ENCODE measurements at places on chromosomes 13 and 19.

DNA sequence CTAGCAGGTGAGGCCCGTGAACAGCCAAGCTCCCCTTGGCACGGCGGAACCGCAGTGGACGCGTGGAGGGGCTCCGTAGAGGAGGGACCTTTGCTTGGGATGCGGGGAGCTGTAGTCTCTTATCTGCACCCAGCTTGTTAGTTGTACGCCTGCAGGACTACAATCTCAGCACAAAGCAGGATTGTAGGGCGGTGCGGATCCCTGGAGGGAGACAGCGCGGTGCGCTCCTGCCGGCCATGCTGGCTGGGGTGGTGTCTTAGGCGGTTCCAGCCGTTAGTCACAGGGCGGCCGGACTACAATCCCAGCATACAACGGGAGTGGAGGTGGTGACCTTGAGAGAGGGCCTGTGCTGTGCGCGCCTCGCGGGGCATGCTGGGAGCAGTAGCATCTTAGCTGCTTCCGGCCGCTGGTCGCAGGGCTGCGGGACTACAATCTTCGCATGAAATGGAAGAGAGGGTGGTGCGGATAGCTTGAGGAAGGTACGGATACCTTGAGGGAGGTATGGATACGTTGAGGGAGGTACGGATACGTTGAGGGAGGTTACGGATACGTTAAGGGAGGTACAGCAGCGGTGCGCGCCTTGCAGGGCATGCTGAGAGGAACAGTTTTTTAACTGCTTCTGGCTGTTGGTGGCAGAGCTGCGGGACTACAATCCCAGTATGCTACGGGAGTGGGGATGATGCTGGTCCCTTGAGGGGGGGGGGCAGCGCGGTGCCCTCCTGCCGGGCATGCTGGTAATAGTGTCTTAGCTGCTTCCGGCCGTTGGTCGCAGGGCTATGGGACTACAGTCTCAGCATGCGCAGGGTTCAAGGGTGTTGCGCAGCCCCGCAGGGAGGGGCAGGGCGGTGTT lies 1419.1 kb downstream of the UQCRFS1 start:
- DNase-seq, result peak; percentile 97

DNA sequence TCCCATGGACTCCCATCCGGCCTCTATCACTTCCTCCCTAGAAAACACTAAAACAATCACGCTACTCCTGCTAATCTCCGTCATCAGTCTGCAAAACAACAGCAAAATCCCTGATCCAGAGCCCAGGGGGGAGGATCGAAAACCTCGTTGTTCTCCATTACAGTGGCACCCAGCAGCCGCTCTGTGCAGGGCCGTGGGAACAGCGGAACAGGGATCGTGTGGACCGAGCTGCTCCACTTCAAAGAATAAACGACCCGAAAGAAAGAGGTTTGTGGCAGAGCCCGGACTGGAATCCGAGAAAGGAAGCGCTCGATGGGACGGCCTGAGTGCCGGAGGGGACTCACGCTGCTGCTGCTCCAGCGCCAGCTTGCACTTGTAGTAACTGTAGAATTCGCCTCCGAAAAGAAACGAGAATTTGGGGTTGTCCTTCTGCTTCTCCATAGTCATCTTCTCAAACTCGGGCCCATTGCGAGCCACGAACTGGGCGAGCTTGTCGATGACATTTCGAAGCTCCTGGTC lies 652 bp downstream of the CHERP start:
- no peak for DNase-seq

DNA sequence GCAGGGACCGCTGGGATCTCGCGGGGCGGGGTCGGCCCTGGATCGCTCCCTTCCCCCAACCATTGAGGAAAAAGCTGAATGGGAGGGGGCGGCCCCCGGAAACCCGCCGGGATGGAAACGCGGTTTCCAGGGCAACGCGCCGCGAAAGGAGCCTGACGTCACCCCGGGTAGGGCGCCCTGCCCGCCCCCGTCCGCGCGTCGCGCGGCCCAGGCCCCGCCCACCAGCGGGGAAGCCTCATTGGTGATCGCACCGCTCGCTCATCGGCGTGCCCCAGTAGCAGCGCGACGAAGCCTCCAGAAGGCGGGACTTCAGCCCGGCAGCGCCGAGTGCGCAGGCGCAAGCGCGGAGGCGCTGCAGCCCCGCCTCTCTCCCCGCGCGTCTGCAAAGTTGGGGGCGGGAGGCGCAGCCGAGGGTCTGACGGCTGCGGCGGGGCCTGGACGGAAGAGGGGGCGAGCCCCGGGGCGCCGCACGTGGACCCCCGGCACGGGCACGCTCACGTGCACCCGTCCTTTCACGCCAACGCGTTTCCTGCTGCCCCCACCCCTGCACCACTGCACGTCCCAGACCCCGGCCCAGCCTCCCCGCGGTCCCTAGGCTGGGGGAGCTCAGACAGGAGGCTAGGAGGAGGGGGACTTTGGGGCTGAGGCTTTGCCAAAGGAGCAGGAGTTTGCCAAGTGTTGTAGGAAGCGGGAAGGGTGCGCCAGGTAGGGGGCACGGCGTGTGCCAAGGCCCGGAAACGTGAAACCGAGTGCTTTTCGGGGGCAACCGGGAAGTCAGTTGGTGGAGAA lies 8.2 kb upstream of the CIRBP start:
- peak; percentile 99 for DNase-seq

DNA sequence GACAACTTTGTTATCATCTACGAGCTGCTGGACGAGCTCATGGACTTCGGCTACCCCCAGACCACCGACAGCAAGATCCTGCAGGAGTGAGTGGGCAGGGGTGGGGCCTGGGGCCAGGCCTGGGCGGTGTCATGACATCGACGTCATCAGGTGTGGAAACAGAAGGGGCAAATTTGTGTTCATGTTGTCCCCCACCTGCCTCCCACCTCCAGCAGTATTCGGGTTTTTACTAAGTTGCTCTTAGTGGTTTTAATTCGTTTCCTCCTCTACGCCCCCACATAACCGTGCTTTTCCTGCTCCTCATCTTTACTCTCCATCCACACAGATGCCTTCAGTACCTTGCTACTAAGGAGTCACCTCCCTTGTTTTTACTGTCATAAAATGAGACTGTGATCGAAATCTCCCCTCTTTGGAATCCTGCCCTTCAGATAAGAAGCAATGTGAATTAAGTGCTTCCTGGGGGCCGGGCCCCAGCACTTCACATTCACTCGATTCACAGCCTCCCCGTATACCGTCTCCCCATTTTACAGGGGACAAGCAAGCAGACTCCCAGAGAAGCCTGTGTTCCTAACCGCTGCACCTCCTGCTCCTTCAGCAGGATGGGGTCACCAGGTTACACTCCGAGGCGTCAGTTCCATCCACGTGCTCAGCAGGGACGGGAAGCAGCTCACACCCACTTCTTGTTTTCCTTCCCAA lies 10.5 kb downstream of the AP1M1 start:
- DNase-seq, result no peak

DNA sequence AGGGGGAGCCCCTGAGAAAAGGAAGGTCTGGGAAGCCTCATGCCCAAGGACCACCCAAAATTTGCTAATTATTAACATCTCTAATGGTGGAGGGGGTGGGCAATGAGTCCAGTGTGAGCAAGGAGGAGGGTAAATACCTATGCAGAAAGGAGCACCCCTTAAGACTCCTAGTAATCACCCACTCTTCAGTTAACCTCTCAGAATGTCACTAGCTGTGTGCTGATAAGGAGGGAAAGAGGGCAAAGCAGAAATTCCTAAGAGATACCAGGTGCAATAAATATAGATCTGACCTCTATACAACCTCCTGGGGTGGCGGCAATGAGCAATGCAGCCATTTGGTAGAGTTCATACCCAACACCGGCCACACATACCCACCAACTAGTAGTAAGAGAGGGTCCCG lies 12.7 kb upstream of the DPY19L3 start:
- DNase-seq, result no peak

GRCh38 chr19:33819506-33819879 lies 22.8 kb downstream of the KCTD15 start:
- no peak for DNase-seq

DNA sequence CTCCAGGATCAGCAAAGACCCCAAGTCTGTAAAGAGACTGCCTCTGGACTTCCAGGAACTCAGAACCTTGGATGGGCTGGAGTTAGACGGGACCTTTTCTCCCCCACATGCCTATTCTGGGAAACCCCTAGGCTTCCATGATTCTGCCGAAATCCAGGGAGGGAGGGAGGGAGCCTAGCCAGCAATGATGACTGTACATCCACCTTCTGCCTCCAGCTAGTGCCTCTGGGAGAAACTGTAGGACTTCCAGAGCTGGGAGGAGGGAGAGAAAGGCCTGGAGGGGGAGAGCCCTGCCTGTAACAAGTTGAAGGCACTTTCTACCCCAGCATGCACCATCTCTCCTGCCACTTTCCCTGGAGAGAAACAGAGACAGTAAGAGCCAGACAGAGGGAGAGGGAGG lies 6.0 kb upstream of the HAS1 start:
- DNase-seq, result no peak

- DNase-seq, result no peak
Measured at GRCh38 chr19:31902821-31903220, 442.6 kb upstream of the ZNF507 start.

- no peak for DNase-seq
Measured at GRCh38 chr13:95388420-95389079, 87.3 kb upstream of the ABCC4 start.

- no peak for DNase-seq
Measured at GRCh38 chr13:98171900-98172589, 5.0 kb downstream of the RNF113B start.

- no peak for DNase-seq
Measured at GRCh38 chr19:48458016-48458415, 2.6 kb downstream of the KCNJ14 start.

- no peak for DNase-seq
Measured at GRCh38 chr19:19297759-19298158, 22.6 kb downstream of the SUGP1 start.

GRCh38 chr13:42981317-42981716 lies 10.7 kb downstream of the EPSTI1 start:
- no peak for DNase-seq

DNA sequence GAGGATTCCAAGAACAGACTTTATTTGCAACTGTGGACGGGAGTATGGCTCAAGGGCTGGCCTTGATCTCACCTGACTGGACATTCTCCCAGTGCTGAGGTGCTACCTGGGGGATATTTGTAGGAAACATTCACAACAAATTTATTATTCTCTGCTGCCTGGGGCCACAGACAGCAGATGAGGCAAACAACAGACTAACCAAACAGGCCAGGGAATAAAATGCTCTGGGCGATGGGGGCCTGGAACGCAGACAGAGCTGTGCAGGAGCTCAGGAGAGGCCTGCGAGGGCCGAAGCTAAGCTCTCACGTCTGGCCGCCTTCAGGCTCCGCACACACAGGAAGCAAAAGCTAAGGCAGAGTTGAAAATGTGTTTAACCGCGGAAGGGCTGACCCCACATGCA lies 7.8 kb downstream of the PLPP2 start:
- DNase-seq, result no peak

DNA sequence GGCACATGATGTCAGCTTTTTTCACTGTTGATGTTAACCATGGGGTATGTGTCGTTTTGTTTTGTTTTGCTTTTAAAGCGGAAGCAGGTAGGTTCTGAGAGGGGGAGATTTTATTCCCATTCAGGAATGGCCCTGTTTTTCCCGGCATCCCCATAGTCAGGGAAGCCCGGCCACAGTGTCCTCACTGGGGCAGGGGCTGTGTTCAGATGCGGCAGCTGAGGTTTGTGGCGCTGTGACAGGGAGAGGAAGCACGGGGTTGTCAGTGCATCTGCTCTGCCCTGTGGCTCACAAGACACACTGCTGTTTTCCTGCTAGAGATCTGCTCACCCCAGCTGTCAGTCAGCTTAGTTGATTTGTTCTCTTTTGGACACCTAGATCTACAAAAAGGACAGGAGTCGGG lies 27.6 kb downstream of the ANKRD27 start:
- DNase-seq, result no peak

GRCh38 chr13:43368003-43368402 lies 344.6 kb downstream of the DNAJC15 start:
- DNase-seq, result no peak

DNA sequence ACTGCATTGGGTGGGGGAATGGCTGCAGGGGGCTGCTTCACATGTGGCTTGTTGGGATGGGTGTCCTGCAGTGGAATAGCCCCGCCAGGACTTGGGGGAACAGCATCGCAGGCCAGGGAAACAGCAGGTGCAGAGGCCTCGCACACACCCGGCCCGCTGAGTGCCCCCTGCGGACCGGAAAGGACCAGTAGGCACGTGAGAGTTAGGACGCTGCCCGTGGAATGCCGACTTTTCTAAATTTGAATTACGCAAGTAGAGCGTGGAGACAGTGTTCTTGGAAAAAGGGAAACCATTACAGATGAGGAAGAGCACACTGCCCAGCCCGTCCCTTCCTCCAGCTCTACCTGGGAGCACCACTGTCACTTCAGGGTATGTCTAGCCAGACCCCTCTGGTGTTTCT lies 11.5 kb downstream of the DNM2 start:
- no peak for DNase-seq

GRCh38 chr13:47835470-47836228 lies 165.4 kb downstream of the SUCLA2 start:
- DNase-seq, result no peak

DNA sequence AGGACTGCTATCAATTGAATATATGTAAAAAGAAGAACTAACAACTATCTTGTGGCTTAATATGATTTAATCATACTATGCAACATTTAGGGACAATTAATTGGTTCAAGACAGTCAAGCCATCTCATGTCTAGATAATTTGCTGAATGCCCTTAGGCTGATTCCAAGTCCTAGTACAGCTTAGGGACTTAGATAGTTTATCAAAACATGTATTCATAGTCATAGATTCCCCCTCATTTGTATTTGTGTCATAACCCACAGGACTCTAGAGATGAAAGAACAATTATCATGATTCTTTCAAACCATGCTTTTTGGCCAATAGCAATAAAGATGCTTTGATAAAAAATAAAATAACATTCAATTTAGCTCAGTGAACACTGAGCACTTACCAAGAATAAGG lies 607.6 kb downstream of the SLITRK1 start:
- no peak for DNase-seq

DNA sequence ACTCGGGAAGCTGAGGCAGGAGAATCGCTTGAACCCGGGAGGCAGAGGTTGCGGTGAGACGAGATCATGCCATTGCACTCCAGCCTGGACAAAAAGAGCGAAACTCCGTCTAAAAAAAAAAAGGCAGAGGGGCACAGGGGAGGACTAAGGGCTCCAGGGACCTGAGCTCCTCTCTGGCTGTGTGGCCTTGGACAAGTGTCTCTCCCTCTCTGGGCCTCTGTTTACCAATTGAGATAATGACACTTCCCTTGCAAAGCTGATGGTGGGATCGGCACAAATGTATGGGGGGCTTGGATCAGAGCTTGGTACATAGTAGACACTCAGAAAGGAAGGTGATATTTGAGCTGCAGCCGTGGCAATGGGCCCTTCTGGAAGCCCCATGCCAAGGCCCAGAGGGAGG lies 11.4 kb upstream of the SPACA4 start:
- DNase-seq, result no peak

- peak; percentile 82 for DNase-seq
Measured at GRCh38 chr19:45767410-45767880, 1.6 kb downstream of the SIX5 start.

All from mucosa of descending colon (tissue), 3 donors.